Ammon's horn (tissue), 1 donor: ENCODE measurements at places on chromosomes 3 and 15.
A peak's percentile ranks its signal among the peaks of the same experiment; 100 is the strongest.

GRCh38 chr3:172991424-172991996 is 149.5 kb downstream of the SPATA16 start:
- no peak for DNase-seq

DNA sequence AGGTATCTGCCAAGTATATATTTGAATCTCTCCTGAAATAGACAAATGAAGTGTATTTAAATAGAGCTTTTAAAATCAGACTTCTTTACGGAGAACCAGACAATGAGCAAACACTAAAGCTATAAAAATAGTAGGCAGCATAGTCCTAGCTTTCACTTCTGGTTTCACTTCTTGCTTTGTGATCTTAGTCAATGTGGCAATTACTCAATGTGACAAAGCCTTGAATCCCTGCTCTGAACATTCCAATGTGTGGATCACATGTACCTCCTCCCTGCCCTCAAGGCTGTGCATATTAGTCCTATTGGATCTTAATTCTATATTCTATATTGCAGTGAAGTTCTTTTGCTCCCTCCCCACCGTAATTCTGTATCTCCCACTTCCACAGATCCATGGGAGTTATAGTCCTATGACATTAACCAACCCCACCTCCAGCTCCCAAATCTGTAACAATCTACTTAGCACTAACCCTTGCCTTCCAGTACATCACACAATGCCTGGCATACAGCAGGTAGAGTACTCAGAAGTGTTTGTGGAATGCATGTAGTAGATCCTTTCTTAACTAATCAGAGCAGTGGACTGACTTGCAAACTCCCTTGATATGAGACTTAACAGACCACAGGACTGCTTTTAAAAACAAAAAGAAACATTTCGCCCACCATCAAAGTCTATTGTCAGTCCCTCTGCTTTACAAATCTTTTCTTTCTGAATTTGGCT is 24.3 kb upstream of the CP start:
- DNase-seq: peak; percentile 55

DNA sequence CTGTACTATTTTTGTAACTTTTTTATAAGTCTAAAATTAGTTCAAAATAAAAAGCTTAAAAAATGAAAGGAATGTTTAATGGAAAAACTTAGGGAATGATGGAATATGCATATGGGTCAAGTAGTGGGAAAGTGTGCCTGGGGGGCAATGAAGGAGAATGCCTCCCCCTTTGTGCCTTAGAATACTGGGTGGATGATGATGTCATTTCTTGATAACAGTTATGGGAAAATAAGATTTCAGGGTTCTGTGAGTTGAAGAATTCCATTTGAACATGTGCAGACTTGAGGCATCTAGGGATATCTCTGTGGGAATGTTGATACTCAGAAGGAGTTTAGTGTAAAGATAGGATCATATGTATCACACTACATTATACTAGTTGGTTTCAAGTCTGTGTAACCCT is 13.8 kb downstream of the WDR93 start:
- DNase-seq: no peak

DNA sequence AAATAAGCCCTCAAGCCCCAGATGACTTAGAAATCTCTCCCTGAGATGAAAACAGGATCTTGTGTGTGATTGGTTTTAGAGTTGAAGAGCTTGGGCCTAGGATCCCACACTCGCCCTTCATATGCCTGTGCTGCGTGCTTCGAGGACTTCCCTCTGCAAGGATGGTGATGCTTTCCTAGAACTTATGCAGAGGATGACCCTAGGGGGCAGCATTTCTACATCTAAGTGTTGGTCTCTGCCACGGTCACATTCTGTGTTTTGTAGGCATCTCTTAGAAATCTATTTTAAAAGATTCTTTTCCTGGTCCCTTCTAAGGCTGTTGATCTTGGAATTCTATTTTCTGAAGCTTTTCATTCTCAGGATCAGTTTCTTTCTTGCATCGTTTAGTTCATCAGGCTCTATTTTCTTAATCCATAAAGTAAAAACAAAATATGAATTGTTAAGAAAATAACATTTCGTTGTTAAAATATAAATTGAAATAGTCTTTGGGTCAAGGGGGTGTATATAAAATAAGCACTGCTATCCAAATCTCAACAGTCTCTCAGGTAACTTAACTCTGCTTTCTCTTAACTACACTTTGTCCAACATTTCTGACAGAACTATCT is 45.7 kb downstream of the WDR76 start:
- DNase-seq: peak; percentile 90

- no peak for DNase-seq
These were observed 24.9 kb downstream of the NIPA2 start for GRCh38 chr15:22863356-22863755.

DNA sequence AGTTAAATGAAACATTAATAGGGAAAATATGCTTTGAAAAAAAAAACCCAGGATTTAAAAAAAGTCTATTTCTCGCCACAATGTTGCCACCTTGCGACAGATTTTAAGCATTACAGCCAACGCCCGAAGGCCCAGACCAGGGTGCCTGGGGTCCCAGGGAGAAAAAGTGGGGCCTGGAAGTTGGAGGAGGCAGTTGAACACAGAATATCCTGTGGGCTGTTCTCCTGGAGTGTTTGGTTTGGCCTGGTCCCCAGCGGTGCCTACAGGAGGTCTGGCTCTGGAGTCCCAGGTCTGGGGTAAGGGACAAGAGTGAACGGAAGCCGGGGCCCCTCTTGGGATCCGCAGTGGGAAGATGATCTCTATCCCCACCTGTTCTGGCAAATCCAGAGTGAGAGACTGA is 3.4 kb downstream of the RNU6-1 start:
- no peak for DNase-seq

DNA sequence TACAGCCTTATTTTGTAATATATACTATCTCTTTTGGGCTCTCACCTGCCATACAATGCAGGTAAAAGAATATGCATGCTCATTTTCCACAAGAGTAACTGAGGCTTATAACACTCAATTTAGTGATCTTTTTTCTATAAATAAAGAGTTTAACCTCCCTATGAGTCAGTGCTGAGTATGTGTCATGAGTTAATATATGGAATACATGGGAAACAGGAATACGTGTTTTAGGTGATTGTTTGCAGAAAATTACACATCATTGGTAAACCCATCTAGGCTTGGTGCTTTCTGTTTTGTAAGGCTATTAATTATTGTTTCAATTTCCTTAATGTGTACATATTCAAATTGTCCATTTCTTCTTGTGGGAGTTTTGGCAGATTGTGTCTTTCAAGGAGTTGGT is 411.3 kb downstream of the GRM7 start:
- no peak for DNase-seq

DNA sequence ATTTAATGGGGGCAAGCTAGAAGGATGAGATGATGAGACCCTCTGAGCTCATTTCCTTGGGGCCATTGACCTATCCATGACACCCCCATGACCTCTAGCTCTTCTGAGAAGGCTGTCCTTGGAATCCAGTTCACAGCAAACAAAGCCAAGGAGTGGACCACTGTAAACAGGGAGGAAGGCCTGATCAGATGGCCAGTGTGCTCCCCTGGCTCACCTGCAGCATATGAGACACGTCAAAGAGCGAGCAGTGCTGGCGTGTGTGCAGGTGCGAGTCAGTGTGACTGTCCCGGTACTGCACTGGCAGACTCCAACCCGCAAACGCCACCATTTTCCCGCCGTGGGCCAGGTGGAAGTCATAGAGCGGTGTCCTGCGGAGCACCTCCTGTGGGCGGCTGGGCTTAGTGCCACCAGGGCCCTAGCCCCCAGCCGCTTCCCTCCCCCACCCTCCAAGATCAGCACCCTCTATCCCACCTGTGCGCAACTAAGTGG is 339 bp downstream of the AMT start:
- DNase-seq: no peak

- DNase-seq: no peak
These were observed 407.5 kb downstream of the ZBTB20 start for GRCh38 chr3:114739627-114740026.

DNA sequence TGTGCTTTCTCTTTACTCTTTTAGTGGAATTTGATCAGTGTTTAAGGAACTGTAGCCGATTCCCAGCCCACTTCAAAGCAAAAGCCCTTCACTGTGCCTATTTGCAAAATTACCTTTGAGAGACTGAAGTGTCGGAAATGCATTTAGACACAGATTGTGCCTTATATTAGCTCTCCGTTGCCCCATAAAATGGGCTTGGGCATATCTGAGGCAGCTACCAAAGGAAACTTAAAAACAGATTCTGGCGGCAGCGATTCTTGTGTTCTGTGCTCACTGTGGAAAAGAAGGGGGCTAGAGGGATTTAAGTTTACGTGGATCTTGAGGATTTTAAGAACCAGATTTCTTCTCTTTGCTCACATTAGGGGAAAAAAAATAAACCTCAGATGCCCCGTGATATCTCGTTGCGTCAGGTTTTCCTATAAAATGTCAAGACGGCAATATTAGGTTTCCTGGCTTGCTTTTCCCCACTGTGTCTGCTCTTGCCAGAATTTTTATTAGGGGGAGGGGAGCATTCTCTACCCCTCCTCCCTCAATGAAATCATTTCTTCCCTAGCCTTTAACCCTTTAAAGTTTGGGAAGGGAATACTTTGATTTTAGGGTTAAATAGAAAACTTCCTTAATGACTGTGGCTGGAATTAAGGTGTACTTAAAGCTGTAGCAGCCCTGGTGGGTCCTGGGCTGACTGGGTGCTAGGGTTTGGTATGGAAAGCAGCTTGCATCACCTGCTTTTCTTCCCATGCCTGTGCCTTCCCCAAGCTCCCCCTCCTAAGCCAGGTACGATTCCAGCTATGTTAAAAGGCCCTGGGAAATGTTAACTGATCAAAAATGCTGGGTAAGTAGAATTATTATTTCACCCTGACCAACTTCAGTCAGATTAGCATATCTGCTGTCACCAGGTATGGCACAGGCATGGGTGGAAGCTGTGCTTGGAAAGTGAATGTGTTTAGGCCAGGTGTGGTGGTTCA is 73.8 kb downstream of the SMAD3 start:
- DNase-seq: no peak

- DNase-seq: no peak
These were observed 98.5 kb upstream of the ADAMTSL3 start for GRCh38 chr15:83555383-83555782.

- no peak for DNase-seq
These were observed 4.9 kb downstream of the TP63 start for GRCh38 chr3:189636048-189636447.

DNA sequence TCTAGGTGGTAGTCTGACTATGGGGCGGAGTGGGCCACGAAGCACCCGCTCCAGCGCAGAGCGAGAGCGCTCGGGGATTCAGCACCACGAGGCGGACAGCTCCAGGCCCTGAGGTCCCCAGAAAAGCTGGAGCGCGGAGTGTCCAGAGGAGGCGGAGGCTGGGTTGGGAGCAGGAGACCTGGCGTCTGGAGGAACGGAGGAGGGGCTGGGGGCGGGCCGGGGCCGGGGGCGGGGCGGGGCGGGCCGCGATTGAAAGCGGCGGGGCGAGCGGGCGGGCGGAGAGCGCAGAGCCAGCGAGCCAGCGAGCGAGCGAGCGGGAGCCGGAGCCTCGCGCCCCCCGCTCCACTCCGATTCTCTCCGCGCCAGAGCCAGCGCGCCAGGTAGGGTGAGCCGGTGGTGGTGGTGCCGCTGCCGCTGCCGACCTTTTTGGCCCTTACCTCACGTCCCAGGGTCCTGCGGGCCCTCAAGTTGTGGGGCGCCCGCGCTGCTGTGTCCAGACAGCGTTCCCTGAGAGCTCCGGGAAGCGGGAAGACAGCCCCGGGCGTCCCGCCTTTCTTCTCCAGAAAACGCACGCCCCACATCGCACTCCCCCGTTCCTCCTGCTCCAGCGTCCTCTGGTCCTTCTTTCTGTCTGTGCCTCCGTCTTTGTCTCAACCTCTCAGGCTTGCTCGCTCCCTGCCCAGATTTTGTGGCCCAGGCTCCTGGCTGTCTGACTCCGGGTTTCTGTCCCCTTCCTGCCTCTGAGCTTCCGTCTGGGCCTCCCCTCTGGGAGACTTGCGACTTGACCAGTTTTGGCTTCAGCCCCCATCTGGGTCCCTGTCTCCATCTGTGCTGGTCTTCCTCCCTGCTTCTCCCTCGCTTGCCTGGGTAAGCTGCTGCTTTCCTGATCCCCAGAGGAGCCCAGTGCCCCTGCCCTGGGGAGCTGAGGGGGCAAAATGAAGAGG is at the start of gene GRM2:
Gene GRM2 (plus strand): TSS at position 281 of the 944 bp plus-strand sequence. CDS start 1,916 bp downstream, outside the sequence.
- DNase-seq: peak; percentile 57

DNA sequence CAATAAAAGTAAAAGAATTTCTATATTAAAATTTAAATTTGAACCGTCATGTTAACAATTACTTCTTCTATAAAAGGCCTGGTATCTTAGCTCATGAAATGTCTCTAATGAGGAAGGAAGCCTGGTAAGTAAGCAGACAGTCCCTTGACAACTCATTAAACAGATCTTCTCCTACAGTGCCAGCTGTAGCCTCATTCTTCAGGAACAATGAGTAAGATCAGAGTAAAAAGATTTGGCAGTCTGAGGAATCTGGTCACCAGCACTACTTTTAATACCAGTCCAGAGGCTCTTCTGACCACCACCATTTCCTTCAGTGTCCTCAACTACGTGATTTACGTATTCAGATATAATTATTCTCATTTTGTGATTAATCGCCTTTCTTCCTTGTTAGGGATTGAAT is 955.0 kb upstream of the ALCAM start:
- peak; percentile 20 for DNase-seq

- DNase-seq: no peak
These were observed 9.0 kb downstream of the C2CD4A start for GRCh38 chr15:62075595-62076277.

DNA sequence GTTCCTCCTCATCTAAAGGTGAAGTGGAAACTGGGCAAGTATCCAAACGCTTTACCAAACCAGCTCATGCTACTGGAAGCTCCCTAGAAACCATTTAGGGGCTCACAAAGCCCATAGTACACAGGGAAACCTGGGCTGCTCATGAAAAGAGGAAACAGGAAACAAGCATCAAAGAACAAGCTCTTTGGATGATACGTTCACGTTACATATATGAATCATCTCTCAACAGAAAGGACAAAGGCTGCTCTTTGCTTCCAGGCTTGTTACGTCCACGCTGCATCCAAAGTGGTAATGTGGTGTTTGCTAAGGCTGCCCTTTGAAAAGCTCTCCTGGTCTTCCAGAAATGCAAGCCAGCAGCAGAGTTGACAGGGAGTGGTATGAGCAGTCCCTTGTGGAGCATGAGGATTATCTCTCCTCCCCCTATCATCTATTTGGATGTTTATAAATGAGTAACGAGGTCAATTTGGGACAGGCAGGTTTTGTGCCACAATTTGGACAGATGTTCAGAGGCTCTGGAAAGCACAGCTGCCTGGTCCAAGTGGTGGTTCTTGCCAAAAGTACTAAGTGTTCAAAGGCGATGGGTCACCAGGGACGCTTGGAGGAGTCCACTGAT is 98.0 kb upstream of the RORA start:
- no peak for DNase-seq

- DNase-seq: no peak
These were observed 57.9 kb downstream of the PYDC2 start for GRCh38 chr3:191518861-191519260.

GRCh38 chr15:43505738-43506137 is 11.7 kb upstream of the MAP1A start:
- DNase-seq: no peak

- DNase-seq: no peak
These were observed 42.1 kb downstream of the VGLL3 start for GRCh38 chr3:86948822-86949221.

DNA sequence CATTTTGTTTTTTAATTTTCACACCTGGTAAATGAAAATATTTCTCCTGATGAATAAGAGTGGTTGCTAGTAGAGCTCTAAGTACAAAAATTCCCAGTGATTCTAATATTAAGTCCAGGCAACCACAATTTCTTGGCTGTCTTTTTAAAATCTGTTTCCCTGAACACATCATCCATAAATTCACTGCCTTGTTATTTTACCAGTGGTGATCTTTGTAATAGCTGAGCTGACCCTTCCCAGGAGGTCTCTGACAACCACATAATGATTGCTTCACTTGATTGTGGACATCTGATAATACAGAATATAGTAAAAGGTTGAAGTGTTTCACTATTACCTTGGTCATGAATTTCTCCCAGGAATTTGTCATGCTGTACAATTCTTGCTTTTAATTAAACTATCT is 13.9 kb upstream of the TOP2B start:
- DNase-seq: no peak
